ENCODE measurements at places on chromosomes 16 and 17.

- DNase-seq = no peak
Observed at GRCh38 chr17:19975601-19976000, 2.0 kb downstream of the AKAP10 start.

DNA sequence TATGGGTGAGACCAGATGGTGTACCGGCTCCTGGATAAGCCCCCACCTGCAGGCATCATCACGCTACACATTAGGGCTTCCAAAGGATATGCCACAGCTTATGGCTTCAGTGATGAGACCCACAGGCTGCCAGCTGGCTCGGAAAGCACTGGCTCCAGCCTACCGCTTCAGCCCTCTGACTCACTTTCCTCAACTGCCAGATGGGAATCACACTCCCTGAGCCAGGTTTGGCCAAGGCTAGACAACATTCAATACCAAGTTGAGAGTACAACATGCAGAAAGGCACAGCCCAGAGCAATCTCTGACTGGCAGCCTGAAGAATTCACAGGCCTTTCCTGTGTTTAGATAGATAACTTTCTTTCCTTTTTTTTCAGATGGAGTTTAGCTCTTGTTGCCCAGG is 10.3 kb downstream of the CENPV start:
- no peak for DNase-seq

DNA sequence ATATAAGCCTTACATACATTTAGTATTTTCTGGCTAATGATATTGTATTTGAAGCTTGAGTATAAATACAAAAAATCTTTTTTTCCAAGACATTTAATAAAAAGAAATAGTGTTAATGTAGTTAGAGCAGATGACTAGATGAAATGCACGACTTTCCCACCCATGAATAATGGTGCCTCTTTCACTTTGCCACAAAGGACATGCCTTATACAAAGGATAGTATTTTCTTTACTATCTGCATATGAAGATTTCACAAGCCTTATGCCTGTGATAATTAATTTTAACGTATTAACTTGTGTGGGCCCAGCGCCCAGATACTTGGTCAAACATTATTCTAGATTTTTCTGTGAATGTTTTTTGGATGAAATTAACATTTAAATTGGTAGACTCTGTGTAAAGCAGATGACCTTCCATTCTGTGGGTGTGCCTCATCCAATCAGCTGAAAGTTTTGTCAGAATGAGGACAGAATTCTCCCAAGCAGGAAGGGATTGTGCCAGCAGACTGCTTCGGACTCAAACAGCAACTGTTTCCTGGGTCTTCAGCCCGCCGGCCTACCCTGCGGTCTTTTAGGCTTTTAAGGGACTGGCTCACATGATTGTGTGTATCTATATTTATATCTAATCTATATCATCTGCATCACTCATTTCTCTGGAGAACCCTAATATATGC is 115.4 kb downstream of the USP22 start:
- DNase-seq = no peak

- no peak for DNase-seq
Observed at GRCh38 chr16:72898216-72898825, 149.6 kb downstream of the ZFHX3 start.

DNA sequence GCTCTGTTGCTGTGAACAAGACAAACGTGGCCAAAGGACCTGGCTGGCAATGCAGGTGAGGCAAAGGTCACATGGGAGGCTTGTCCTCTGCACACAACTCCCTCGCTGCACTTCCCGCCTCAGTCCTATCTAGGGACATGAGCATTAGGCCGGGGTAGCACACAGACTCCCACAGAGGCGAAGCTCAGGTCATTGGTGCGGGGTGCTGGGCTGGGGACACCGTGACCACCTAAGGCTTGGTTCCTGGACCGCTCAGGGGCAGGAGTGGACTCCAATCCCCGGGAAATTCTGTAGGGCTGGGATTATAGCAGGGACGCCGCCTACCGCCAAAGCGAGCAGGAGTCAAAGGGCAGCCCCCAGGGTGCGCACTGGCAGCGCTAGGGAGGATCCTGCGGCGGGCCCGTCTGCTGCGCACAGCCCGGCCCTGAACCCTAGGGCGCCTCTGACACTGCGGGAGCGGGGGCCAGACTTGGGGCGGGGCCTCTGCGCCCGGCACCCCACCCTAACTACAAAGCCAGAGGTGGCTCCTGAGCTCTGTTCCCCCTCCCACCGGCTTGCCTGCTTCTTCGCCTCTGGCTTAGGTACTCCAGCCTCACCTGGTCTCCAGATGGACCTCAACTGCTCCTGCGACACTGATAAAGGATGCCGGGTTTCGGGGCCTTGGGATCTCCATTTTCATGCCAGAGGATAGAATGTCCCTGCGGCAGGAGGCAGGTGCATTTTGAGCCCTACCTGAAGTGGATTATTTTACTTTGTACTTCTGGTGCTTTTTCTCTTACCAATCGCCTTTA is 3.9 kb upstream of the MT1B start:
- no peak for DNase-seq

DNA sequence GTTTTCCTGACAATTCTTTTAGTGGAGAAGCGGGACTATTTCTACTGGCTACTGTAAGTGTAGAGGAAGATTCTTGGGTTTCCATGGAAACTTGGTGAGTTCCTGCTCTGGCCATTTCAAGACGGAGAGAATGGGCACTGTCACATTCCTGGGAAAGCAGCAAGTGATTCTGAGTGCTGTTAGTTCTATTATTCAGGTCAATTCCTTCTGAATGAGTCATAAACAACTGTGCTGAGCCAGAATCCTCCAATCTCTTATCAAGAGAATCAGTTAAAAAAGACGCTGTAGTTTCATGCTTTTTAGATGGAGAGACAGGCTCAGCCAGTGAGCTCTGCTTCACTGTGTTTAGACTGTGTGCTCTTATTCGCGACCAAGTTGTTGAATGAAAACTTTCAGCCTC is 19.6 kb downstream of the AKAP10 start:
- no peak for DNase-seq

DNA sequence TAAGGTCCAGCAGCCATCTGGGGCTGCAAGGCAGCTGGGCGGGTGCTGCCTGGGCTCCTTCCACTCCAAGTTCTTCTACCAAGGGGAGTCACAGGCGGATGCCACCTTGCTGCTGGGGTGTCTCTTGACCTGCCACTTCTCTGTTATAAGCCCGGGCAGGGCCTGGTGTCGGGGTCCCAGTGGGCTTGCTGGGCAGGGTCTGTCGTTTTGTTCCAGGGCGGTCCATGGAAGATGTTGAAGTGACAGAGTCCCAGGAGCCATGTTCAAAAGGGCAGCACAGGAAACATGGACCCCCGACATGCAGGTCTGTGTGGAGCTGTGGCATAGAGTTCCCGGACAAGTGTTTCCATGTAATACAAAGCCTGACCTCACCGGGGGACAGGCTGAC is 91.1 kb downstream of the TNFRSF13B start:
- no peak for DNase-seq

DNA sequence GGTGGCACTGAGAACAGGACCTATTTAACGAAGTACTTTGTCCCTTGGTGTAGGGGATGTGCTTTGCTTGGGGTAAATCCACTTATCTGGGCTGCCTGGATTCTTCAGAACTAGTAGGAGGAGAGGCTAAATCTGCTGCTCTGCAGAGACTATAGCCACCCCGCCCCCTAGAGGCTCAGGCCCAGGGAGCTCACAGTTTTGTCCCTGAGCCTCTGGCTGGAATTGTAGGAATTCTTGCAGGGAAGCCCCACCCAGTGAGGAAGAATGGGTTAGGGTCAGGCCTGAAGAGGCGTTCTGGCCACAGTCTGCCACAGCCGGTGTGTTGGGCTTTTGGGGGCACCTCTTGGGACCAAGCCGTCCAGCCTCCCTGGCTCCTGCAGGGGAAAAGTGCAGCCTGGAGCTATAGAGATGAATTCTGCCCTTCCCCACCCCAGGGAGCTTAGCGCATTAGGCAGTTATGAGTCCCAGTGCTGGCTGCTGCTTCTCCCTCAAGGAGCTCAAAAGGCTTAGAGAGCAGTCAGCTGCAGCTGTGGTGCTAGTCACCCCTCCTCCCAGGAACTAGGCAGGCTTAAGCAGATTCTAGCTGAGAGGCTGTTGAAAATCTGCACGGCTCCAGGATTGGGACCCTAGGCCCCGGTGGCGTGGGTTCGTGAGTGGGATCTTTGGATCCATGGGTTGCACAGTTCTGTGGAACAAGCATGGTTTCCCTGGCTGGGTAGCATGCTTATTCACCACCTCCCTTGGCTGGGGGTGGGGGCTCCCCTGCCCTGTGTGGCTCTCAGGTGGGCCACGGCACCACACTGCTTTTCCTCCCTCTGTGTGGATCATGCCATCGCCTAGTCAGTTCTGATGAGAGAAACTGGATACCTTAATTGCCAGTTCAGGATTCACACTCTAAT is 237.4 kb upstream of the TOM1L1 start:
- no peak for DNase-seq

DNA sequence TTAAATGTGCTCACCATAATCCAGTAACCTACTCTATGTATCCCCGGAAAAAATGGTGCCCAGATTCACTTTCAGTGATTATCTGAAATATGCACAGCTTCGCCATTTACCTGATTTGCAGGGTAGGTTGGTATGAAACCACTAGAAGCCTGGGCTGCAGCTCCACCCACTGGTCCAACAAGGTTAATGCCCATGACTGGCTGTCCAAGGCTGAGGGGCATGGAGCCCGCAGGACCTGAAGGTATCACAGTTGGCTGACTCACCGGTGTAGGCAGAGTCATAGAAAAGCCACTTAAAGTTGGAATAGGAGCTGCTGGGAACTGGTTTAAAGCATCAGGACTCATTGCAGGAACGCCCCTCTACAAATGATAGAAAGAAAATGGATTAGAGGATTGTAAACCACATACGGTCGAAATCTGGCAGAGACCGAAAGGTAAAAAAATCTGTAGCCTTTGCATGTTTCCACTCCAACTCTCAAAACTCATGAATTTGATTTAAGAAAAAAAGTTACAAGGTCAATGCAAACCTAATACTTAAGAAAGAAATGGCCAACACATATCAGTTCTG is 38.6 kb downstream of the SYNRG start:
- peak; percentile 12 for DNase-seq

GRCh38 chr17:62897706-62898105 is 68.3 kb upstream of the TANC2 start:
- no peak for DNase-seq

DNA sequence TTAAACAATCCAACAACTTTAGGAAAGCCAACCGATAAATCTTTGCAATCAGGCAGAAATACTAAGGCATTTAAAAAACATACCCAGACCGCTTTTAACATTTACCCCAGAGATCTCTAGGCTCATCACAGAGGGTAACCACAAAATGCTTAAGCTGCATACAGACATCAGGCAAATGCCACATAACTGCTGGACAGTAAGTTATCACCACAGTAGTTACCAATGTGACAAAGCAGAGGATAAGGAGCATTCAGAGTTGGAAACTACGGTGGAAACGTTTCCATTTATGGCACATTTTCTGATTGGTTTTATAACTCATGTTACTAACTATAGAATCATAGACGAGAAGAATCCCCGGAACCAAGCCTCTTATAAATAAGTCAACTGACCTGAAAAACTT is 77.5 kb downstream of the KANSL1 start:
- DNase-seq = no peak

DNA sequence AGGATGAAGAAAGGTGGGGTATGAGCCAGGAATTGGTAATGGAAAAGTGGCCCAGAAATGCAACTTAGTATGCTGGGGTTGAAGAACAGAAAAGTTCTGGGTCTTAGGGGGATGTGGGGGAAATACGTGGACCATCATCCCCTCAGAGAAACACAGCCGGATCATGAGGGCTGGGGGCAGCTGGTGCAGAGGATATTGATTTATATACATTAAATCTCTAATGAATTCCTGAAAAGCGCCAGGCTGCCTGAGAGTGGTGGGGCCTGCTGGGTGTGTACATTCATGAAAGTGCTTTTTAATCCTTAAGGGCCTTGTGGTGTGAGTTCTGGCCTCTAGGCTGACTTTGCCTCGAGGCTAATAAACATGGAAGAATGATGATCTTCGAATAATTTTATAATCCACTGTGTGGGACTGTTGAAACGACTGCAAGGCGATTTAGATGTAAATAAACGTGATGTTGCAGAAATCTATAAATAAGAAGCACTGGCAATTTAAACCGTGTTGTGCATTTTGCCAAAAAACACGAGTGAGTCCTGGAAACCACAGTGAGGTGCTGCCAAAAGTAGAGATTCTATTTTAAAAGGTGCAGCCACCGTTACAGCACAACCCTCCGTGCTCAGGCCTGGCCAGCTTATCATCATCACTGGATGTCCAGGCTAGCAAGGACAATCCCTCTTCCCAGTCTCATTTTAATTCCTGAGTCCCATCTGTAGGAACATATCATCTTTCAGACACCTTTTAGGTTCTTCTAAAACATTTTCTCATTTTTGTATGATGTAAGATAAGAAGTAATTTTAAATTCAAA is 32.1 kb downstream of the PRKAR1A start:
- DNase-seq = no peak

- DNase-seq = no peak
Observed at GRCh38 chr17:83181991-83182619, 102.7 kb downstream of the METRNL start.

DNA sequence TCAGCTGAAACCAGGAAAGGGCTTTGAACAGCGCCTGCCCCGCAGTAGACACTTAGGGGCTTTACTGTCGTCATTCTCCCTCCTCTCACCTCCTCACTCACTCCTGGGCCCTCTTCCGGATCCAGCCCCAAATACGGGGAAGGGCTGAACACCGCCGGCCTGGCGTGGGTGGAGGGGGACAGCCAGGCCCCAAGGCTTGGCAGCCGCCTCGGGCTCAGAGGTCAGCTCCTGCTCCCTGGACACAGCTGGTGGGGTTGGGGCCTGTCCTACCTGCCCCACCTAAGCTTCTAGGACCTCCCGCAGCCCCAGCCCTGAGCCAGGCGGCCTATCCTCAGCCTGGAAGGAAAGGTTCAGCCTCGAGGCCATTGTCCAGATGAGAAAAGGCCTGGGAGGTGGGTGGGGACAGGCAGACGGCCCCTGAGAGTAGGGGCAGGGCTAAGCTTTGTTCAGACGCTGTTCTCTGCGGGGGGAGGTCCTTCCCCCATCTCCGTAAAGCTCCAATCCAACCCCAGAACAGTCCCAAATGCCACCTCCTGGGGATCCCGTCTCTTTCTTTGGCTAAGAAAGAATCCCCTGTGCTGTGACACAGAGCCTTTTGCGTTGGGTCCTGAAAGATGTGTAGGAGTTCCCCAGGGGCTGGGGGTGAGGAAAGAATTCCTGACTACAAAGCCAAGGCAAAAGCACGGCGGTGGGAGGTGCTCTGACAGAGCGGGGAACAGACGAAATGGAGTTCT is 881 bp upstream of the LLGL1 start:
- DNase-seq = no peak

GRCh38 chr16:66600477-66600876 is 4.0 kb upstream of the CMTM3 start:
- DNase-seq = no peak

GRCh38 chr17:79033046-79033616 is 9.2 kb downstream of the C1QTNF1 start:
- DNase-seq = no peak
